GM04504 (cell line): ENCODE measurements at places on chromosomes 2 and 18.

GRCh38 chr2:6418291-6418690 is 447.4 kb downstream of the CMPK2 start:
- DNase-seq = no peak

DNA sequence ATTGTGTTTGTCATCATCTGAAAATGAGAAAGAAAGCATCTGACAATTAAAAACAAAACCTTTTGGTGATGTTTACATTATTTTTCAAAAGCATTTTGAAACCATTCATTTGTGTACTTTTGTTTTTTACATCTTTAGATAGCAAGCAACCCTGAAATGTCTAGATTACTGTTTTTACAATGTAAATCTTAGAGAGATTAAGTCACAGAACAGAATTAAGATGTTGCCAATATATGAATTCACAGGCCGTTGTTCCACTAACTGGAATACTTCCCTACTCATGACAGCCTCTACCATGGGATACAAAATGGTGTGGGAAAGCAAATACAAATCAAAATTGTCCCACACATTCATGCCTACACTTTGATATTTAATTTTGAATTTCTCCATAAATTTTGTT is 480.0 kb upstream of the ZEB2 start:
- no peak for DNase-seq

- DNase-seq = no peak
Measured at GRCh38 chr2:221972813-221973478, 325.9 kb downstream of the PAX3 start.

DNA sequence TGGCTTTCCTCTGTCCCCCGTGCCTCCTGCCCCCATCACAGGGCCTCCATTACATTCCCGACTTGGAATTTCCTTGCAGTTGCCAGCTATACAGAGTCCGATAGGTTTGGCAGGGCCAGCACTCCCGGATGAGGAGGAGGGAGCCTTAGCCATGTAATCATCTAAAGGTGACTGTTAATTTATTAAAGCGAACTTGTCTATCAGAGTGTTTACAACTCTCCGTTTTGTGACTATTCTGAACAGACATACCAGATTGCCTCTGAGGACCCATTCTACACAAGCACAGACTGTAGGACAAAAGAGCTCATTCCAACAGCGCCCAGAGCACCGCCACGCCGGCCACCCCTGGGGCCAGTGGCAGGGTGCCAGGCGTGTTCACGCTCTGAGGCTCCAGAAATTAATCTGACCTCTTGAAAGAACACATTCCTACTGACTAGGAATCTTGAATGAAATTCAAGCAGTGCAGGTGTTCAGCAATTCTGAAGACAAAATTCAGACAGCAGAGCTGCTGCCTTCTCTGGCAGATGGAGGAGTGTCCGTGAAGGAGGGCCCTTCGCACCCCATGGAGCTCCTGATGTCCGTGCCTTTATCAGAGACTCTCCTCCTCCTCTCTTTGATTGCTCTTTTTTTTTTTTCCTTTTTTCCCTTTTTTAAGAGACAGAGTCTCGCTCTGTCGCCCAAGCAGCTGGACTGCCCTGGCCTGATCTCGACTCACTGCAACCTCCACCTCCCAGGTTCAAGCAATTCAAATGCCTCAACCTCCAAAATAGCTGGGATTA is 58.1 kb upstream of the RALBP1 start:
- no peak for DNase-seq

DNA sequence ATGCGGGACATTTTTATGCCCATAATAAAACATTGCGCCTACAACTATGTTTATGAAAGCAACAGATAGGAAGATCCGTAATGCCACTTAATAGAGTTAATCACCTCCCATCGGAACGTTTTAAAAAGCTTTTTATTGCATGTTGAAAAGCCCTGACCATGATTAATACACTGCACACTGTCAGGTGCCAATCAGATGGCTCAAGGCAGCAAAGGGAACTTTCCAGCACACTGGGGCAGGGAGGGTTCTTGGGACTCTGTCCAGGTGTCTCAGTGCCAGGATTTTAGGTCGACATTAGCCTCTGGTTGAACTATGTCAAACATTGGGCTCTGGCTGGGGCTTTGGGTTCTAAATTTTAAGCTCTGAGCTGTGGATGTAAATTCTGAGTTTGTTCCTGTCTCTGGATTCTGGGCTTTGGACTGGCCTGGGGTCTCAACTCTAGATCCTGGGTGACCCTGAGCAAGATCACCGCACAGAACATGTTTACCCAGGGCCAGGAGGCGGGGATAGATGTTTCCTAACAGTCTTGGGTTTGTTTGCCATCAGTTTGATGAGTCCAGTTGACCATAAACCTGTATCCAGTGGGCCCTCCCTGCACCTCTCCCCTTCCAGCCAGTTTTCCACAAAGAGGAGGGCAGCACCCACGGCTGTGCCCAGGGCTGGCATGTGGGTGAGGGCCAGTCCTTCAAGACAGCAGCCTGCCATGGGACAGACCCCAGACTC is 262.7 kb downstream of the ATAD2B start:
- DNase-seq = no peak

GRCh38 chr18:78871618-78872017 is 108.0 kb upstream of the SALL3 start:
- peak; percentile 23 for DNase-seq

DNA sequence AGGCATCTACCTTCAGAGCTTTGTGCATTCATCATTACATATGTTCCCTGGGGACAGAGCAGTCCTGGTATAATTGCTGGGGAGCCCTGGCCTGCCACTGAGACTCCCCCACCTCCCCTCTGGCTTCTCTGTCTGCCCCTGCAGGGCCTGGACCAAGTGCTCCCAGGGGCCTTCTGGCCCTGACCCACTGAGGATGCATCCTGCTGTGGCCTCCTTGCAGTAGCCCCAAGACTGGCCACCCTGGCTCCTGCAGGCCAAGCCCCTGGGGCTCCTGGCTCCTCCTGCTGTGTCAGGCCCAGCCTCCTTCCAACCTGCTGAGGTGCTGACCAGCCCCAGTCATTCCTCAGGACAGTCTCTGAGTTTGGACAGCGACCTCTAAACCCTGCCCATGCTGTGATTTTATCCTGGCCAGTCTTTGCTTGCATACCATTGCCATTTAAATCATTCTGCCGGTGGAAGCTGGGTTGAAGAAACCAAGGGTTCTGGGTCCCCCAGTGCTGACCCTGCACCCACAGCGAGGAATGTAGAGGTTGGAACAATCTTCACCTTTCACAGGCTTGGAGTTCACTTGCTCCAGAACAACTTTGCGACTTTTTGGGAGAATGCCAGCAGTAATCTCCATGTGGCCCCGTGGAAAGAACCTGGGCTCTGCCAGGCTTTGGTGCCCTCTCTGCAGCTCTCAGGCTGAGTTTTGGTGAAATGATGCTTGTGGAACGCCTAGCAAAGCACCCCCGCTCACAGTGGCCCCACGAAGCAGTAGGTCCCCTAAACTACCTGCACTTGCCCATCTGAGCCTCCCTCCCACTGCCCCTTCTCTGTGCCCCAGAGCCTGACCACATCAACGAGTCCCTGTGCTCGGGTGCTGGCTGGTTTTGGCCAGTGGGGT is 167.3 kb upstream of the GLI2 start:
- no peak for DNase-seq

DNA sequence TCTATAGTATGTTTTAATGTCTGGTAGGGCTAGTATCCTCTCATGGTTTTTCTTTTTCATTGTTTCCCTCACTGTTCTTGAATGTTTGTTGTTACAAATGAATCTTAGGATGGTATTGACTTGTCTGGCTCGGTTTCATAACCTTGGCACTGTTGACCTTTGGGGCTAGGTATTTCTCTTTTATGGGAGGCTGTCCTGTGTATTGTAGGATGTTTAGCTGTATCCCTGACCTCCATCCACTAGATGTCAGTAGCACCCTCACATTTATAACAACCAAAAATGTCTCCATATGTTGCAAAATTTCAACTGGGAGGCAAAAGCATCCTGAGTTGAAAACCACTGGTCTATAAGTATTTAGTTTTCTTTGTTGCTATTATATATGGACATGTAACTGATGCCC is 7.0 kb upstream of the AOX1 start:
- DNase-seq = no peak

GRCh38 chr2:98804265-98804650 is 73.3 kb upstream of the MGAT4A start:
- DNase-seq = no peak

GRCh38 chr2:128269990-128270671 is 48.5 kb downstream of the HS6ST1 start:
- no peak for DNase-seq

DNA sequence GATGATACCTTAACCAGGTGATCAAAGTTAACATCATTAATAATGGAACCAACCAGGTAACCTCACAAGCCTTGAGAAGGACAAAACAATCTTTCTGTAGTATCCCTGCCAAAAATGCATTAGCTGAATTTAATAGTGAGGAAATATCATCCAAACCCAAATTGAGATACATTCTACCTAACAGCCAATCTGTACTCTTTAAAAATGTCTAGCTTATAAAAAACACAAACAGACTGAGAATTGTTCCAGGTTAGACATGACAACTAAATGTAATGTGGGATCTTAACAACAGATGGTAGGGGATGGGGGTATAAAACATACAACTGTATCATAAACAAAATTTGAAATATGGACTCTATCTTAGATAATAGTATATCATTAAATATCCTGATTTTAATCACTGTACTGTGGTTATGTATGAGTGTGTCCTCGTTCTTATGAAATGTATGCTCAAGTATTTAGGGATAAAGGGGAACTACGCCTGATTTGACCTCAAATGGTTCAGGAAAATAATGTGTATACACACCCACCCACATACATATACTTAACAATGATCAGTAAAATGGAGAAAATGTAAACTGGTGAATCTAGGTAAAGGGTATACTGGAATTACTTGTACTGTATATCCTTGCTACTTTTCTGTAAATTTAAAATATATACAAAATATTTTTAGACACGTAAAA is 1.7 kb downstream of the FANCL start:
- DNase-seq = no peak

- no peak for DNase-seq
Measured at GRCh38 chr18:77100751-77101355, 31.7 kb downstream of the MBP start.

DNA sequence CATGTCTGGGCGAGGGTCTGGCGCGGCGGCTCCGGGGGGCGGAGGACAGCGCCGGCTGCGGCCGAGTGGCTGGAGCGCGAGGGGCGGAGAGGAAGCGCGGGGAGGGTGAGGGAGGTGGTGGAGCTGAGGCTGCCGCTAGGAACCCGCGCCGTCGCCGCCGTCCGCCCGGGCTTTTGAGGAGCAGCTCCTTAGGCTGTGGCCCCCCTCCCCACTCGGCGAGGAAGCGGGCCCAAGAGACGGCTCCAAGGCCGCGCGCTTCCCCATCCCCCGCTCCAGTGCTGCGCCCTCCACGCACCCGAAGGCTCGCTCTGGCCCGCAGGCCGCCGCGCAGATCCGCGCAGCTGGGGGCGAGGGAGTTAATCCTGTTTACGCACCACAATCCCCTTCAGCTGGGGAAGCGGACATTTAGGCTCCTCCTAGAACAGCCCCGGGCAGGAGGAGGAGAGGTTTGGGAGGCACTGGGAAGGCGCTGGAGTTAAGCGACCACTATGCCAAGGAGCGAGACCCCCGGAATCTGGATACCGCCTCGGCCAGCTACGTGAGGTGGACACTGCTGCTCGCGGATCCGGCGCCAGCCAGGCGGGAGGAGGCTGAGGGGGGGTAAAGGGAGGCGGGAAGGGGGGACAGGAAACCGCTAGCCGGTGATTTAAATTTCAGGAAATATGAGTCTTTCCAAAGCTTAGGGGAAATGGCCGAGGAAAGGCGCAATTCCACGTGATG is at the start of gene CNRIP1:
TSS of gene CNRIP1 (minus strand) at position 552 of the 720 bp plus-strand sequence. CDS start at position 3, 549 bp downstream.
- DNase-seq = peak; percentile 58

DNA sequence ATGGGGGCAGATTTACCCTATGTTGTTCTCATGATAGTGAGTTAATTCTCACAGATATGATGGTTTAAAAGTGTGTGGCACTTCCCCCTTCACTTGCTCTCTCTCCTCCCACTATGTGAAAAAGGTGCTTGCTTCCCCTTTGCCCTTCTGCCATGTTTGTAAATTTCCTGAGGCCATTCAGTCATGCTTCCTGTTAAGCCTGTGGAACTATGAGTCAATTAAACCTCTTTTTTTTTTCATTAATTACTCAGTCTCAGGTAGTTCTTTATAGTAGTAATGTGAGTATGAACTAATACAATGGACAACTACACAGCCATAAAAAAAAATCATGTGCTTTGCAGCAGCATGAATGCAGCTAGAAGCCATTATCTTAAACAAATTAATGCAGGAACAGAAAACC is 118.5 kb downstream of the CALCRL start:
- no peak for DNase-seq

DNA sequence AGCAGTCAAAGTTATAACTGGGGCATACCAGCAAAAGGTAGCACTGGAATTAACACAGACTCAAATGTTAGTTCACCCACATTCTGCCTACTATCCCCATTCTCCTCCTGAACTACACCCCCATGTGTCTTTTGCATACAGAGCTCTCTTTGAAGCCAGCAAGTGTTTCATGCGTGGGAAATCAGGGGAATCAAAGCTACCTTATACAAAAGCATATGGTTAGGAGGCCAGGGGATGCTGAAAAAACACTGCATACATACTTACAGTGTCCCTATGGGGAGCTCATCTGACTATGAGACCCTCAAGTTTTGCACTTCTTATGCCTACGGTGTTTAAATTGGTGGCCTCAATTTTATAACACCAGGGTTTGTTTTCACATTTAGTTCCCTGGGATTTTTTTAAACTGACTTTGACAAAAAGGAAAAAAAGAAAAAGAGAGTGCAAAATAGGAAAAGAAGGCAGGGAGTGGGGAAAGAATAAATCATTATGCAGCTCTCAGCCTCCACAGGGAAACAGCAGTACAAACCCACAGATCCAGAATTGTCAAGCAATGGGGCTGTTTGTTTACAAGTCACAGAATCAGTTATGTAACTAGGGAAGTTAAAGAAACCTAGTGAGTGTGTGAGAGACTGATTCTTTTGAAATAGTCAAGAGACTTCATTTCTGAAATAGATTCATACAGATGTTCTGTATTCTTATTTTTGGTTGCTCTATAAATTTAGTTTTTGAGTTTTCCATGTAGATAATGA is 20.1 kb upstream of the PPP3R1 start:
- DNase-seq = no peak

DNA sequence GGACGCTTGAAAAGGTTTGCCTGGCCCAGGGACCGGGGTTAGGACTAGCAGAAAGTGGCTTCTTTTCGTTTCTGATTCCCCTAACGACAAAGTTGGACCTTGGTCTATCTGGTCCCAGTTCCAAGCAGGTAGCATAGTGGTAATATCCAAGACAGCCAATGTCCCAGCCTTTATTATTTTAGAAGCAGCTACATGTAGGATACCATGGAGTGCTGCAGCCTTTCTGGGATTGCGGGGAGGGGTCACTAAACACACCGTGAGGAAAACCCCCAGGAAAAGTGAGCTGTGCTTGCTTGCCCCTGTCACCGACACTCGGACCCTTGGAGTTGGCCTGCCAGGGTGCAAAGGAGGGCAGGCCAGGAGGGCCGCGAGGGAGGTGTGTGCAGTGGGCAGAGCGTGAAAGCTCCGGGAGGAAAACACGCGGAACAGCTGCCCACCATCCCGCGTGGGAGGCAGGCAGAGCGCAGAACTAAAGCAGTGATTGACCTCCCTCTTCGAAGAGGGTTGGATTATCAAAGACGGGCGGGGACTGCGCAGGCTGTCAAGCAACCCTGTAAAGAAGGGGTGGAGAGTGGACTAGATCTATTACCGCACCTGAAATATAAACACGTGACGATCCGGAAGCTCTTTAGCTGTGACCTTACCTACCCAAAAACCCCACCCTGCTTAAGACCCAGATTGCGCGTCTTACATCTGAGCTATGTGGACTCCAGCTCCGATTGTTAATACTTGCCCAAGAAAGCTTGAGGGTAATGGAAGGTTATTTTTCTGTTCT is 624 bp upstream of the MAP4K3 start:
- DNase-seq = no peak

- no peak for DNase-seq
Measured at GRCh38 chr18:58860747-58861231, 3.9 kb upstream of the ZNF532 start.
